Upper lobe of left lung (tissue), 6 donors: ENCODE measurements at places on chromosomes 7 and 10. TPM values are rescaled to one million over a fixed set of nuclear protein-coding genes. Genes with fewer than 3 reads are reported as not detected.

The TRIL gene
- total RNA-seq = 2.8 TPM

The EFCAB10 gene
- total RNA-seq = not detected

The ZNF107 gene
- total RNA-seq = 4.0 TPM

The SFTPA2 gene
- 12,565 TPM for total RNA-seq

DNA sequence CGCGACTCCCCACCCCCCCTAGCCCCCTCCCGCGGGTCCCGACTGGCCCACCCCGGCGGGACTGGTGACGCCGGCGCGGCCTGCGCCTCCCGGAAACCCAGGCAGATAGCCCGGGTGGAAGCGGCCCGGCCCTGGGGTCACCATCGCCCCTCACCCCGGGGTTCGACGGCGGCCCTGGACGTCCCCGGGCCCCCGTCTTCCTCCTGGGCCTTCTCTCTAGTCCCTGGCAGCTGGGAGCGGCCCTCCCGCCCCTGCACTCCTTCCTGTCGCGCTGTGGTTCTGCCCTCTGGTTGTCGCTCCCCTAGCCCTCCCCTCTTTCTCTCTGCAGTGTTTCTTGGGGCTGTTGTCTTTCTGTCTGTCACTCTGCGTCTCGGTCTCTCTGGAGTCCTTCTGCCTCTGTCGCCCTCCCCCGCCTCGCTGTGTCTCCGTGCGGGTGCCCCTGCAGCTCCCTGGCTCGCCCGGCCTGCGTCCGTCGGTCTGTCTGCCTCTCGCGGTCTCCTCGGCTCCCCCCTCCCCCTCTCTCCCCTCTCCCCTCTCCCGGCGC, 90.5 kb upstream of the PAX2 start:
- peak; percentile 81 for DNase-seq
- H3K4me1 ChIP-seq = peaks cover 33% of the 10 kb centered on the region
- H3K27ac ChIP-seq = no peak overlapping the region
- H3K27me3 ChIP-seq = no peaks in the 10 kb centered on the region
- H3K4me3 ChIP-seq = no peak overlapping the region

DNA sequence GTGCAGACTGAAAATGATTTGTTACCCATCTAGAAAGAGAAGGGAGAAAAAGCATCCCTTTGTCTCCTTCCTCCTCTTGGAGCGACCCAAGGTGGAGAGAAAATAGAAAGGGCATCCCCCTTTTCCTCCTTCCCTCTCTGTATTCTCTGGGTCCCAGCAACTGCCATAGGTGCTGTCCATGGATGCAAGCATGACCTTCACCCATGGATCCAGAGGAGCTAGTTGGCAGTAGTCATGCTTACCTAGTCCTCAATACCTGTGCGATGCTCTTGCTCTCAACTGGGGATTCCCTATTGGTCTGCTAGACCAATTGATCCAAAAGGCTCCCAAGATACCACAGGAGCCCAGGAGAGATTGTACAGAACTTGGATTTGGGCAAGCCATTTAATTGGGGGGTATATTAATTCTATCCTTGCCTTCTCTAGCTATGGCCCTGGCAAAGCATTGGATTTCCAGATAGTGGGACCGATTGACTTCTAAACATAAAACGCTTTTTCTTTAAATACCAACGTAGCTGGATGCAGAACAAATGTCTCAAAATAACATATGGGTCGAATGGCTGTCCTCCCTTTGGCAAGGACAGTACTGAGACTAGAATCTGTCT, 547.8 kb upstream of the IGFBP3 start:
- H3K27ac ChIP-seq = no peak overlapping the region
- no peak for DNase-seq
- no peaks in the 10 kb centered on the region for H3K27me3 ChIP-seq
- H3K36me3 ChIP-seq = no peaks in the 10 kb centered on the region
- no peaks in the 10 kb centered on the region for H3K4me1 ChIP-seq
- H3K4me3 ChIP-seq = no peak overlapping the region

GRCh38 chr7:148609045-148609725, 18.6 kb downstream of the C7orf33 start:
- no peaks in the 10 kb centered on the region for H3K4me1 ChIP-seq
- H3K4me3 ChIP-seq = no peak overlapping the region
- H3K36me3 ChIP-seq = no peaks in the 10 kb centered on the region
- no peaks in the 10 kb centered on the region for H3K27me3 ChIP-seq
- no peak overlapping the region for H3K27ac ChIP-seq
- no peak for DNase-seq

DNA sequence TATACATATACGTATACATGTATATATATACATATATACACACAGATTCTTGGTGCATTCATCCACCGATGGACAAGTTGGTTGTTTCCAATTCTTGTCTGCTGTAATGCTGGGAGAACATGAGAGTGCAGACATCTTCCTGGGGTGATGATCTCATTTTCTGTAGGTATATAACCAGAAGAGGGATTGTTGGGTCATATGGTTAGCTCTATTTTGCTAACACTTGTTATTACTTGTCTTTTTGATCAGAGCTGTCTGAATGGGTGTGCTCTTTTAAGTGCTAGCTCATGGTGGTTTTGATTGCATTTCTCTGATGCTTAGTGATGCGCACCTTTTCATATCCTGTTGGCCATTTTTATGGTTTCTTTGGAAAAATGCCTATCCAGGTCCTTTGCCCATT, 106.4 kb downstream of the TAX1BP1 start:
- no peaks in the 10 kb centered on the region for H3K27me3 ChIP-seq
- H3K4me1 ChIP-seq = no peaks in the 10 kb centered on the region
- no peak for DNase-seq
- H3K4me3 ChIP-seq = no peak overlapping the region
- no peak overlapping the region for H3K27ac ChIP-seq

DNA sequence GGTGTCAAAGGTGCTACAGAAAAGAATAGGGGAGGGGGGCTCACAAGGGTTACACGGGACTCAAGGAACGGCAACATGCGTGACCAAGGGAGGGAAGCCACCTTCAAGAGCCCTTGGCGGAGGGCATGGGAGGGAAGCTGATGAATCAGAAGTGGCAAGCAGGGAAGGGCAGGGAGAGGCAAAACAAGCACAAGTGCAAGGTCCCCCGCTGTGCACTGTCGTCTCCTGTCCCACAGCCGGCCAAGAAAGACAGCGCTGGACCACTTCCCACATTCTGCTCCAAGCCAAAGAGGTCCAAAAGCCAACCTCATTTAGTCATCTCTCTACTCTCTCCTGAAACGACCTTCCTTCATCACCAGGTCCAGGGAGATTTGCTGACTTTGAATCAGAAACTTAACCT, 102.7 kb downstream of the CALN1 start:
- H3K36me3 ChIP-seq = no peaks in the 10 kb centered on the region
- H3K4me3 ChIP-seq = no peak overlapping the region
- H3K4me1 ChIP-seq = no peaks in the 10 kb centered on the region

DNA sequence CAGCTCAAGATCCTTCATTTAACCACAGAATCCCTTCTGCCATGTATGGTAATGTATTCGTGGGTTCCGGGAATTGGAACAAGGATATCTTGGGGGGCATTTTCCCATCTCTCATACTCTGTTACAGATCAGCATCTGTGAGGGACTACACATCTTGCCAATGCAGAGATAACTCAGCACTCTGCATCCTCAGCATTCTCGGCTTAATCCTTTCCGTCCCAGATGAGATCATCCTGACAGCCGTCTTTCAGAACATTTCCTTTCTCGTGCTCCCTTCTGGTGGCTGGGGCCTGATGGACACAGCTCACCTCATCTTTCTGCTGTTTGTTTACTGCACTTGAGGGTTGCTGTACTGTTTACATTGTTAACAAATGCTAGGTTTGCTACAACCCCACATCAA, 25.3 kb downstream of the FKBP6 start:
- H3K36me3 ChIP-seq = no peaks in the 10 kb centered on the region
- H3K4me1 ChIP-seq = peaks cover 6% of the 10 kb centered on the region
- no peaks in the 10 kb centered on the region for H3K27me3 ChIP-seq
- H3K27ac ChIP-seq = no peak overlapping the region

DNA sequence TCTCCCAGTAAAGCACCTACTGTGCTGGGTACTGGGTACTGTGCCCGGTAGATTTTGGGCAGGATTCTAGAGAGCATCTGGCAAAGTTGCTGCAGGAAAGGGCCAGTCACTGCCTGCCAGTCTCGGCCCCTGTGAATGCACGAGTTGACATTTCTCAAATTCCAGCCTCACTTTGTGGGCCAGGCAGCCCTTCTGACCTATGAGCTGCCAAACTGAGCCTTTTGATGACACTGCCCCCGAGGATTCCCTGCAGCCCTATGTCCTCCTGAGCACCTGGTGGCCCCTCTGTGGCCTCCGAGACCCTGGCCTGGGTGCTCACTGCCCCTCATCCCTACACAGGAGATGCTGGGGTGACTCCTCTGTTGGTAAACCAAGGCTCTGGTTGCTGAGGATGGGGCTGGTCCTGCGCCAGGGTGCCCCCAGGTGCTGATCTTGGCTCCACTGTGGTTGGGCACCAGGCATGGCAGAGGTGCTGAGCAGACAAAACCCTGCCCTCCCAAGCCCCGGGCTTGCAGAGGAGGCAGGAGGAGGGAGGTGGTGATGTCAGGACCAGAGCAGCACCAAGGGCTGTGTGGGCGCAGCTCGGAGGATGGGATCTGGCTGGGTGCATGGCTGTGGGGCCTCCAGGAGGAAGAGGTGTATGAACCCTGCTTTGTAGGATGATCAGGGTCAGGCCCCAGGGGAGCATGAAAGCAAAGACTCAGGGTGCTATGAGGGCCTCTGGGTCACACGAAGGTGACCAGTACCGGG, 16.2 kb downstream of the LHPP start:
- no peaks in the 10 kb centered on the region for H3K4me1 ChIP-seq
- no peaks in the 10 kb centered on the region for H3K27me3 ChIP-seq
- no peak overlapping the region for H3K4me3 ChIP-seq
